ENCODE measurements at places on chromosomes 2 and 18. TPM values are rescaled to one million over a fixed set of nuclear protein-coding genes. Genes with fewer than 3 reads are reported as not detected.

- H3K4me3 ChIP-seq, result no peak overlapping the region
- no peak overlapping the region for H3K27ac ChIP-seq
- H3K27me3 ChIP-seq, result no peaks in the 10 kb centered on the region
These were observed 53.4 kb upstream of the SETBP1 start for GRCh38 chr18:44627280-44627679.

- DNase-seq, result no peak
- no peaks in the 10 kb centered on the region for H3K36me3 ChIP-seq
- no peaks in the 10 kb centered on the region for H3K27me3 ChIP-seq
- H3K4me1 ChIP-seq, result no peaks in the 10 kb centered on the region
- no peak overlapping the region for H3K4me3 ChIP-seq
- H3K27ac ChIP-seq, result no peak overlapping the region
These were observed 112.5 kb downstream of the AP1S3 start for GRCh38 chr2:223724861-223725260.

DNA sequence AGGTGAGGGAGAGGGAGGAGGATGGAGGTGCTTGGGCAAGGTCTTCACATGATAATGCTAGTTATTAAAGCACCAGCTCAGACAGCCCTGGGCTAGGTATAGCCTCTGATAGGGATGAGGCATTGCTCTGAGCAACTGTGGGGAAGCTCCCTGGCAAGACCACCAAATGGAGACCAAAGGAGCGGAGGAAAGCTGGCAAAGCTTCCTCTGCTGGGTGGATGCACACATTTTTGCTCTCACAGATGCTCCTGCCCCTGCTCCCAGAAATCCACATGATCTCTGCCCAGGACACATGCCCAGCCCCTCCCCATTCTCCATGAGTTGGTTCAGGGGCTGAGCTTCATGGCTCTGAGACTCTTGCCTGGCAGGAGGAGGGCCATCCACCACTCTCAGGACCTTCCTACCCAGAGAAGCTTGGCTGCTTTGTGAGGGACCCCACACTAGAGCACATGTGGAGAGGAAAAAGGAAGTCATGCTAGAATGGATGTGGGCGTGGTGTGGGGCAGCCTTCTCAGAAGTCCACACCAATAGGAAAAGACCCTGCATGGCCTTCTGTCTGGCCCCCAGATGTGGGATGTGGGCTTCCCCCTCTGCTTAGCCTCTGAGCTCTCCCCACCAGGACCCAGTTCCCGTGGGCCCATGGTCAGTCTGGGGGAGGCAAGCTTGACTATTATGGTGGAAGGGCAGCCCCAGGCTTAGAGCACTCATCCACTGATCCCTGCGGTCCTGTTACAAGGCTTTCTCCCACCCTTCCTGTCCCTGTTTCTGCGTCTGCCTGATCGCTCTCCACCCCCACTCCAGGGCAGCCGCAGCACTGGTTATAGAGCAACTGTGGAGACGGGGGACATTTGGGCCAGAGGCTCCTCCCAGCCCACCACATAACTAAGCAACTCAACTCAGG lies 10.5 kb upstream of the CYP26B1 start:
- DNase-seq, result no peak
- no peaks in the 10 kb centered on the region for H3K4me1 ChIP-seq
- no peak overlapping the region for H3K27ac ChIP-seq

GRCh38 chr2:118954297-118955060 lies 12.5 kb downstream of the MARCO start:
- no peak overlapping the region for H3K4me3 ChIP-seq
- no peak for DNase-seq
- no peaks in the 10 kb centered on the region for H3K4me1 ChIP-seq
- H3K27me3 ChIP-seq, result no peaks in the 10 kb centered on the region

DNA sequence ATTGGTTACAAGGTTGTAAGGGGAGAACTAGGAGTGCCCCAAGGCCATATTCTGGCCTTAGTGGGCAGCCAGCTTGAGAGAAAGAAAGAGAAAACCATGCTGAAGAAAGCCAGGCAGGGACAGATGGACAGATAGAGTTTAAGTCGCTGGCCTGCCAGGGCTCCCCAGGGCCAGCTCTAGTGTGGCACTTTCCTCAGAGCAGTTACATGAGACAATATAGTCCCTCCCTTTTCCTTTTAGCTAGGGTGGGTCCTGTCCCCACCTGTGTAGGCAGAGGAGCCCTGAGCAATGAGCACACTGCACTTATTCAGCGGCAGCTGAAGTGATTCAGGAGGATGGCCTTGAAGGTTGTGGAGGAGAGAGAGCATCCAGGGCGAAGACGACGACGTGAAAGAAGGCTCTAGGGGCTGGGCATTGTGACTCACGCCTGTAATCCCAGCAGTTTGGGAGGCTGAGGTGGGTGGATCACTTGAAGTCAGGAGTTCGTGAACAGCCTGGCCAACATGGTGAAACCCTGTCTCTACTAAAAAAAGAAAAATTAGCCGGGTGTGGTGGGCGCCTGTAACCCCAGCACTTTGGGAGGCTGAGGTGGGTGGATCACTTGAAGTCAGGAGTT lies 152.0 kb upstream of the SLC1A4 start:
- peaks cover 6% of the 10 kb centered on the region for H3K4me1 ChIP-seq
- H3K27ac ChIP-seq, result no peak overlapping the region
- H3K36me3 ChIP-seq, result no peaks in the 10 kb centered on the region
- no peaks in the 10 kb centered on the region for H3K27me3 ChIP-seq

DNA sequence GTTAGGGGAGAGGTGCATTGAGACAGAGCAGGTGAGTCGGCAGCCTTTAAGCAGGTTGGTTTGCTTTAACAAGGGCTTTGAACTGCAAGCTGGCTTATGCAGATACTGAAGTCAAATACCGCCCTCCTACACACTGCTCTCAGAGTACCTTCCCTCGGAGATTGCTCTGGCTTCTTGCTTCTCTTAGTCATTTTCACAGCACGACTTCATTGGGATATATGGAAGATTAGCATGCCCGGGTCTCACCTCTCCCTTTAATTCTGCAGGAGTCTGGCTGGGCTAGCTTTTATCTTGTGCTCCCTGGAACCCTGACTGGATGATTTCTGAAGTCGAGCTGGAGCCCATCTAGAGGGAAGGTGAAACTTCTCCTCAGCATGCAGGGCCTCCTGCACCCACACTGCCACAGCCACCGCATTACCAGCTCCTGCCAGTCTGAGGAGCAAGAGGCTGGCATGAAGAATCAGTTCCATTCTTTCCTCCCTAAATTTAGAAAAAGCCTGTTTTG lies 395.5 kb upstream of the HNRNPA3 start:
- no peak overlapping the region for H3K4me3 ChIP-seq
- H3K4me1 ChIP-seq, result peaks cover 9% of the 10 kb centered on the region
- no peak overlapping the region for H3K27ac ChIP-seq
- no peak for DNase-seq
- no peaks in the 10 kb centered on the region for H3K27me3 ChIP-seq

- H3K27ac ChIP-seq, result no peak overlapping the region
- H3K36me3 ChIP-seq, result no peaks in the 10 kb centered on the region
- peaks cover 13% of the 10 kb centered on the region for H3K4me1 ChIP-seq
- no peaks in the 10 kb centered on the region for H3K27me3 ChIP-seq
- H3K4me3 ChIP-seq, result no peak overlapping the region
These were observed 168.2 kb downstream of the MCFD2 start for GRCh38 chr2:46747297-46747818.

DNA sequence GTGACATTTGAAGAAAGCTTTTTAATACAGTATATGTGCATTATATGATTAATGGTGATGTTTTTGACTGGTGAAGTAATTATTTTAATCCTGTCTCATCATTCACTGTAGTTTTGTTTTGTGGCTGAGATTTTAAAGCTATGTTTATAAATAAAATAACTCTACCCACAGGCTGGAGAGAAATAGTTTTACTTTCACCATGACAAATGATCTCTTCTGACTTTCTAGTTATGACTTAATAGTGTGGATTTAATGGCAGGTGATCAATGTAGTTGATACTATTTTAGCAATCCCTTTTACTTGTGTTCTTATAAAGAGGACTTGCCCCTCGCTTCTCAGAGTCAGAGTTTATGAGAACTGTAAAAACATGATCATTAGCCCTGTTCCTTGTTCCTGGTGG lies 289.5 kb upstream of the SIX3 start:
- no peaks in the 10 kb centered on the region for H3K4me1 ChIP-seq
- no peak overlapping the region for H3K27ac ChIP-seq
- no peaks in the 10 kb centered on the region for H3K36me3 ChIP-seq
- DNase-seq, result no peak
- H3K4me3 ChIP-seq, result no peak overlapping the region

GRCh38 chr18:77140439-77141109 lies 8.0 kb upstream of the MBP start:
- H3K4me3 ChIP-seq, result no peak overlapping the region
- no peaks in the 10 kb centered on the region for H3K4me1 ChIP-seq
- no peak overlapping the region for H3K27ac ChIP-seq
- no peaks in the 10 kb centered on the region for H3K36me3 ChIP-seq
- no peaks in the 10 kb centered on the region for H3K27me3 ChIP-seq
- no peak for DNase-seq

DNA sequence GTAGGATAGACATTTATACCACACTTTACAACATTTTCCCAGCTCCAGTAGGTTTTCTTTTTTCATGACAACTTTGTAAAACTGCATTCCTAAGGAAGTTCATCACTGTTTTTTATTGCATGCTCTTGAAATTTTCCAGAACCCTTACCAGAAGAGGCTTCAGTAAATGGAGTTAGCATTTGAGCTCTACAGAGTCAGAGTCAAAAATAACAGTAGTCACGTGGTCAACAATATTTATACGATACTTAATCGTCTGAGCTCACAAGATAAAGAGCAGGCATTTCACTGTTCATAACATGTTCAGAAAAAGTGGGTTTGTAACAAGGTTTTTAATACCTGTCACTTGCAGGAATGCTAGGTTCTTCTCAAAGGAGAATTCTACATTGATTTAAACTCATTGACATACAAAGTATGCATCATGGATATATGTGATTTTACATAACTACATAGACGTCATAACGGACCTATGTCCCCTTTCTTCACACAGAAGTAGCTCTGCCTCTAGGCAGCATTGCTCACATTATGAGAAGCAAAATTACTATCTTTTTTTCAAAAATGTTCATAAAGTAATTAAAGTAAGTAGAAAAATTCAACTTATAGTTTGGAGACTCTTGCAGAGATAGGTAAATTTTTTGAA lies 187.0 kb upstream of the COL3A1 start:
- no peaks in the 10 kb centered on the region for H3K27me3 ChIP-seq
- no peaks in the 10 kb centered on the region for H3K4me1 ChIP-seq
- DNase-seq, result no peak
- no peak overlapping the region for H3K4me3 ChIP-seq
- no peak overlapping the region for H3K27ac ChIP-seq

DNA sequence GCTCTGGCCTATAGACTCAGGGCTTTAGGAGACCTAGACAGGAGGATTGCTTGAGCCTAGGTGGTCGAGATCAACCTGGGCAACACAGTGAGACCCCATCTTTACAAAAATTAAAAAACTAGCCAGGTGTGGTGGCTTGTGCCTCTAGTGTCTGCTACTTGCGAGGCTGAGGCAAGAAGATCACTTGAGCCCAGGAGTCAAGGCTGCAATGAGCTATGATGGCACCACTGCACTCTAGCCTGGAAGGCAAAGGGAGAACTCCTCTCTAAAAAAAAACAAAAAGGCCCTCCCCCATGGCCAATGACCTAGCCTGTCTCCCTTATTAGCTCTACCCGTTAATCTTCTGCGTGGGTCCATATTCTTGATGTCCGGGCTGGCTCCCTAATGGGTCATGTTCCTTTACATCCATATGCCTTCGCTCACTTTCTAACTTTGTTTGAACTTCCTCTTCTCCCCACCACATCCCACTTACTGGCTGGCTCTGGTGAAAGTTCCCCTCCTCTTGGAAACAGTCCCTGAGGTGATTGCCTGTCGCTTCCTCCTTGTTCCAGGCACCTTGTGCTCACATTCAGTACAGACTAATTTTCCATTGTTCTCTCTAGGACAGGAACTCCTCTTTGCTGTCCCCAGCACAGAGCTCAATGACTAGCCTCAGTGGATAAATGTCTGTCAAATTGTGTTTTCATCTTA lies 103.0 kb downstream of the AFF3 start:
- H3K4me3 ChIP-seq, result no peak overlapping the region
- H3K27me3 ChIP-seq, result no peaks in the 10 kb centered on the region
- no peak for DNase-seq
- H3K36me3 ChIP-seq, result no peaks in the 10 kb centered on the region
- H3K27ac ChIP-seq, result no peak overlapping the region
- H3K4me1 ChIP-seq, result peaks cover 2% of the 10 kb centered on the region

DNA sequence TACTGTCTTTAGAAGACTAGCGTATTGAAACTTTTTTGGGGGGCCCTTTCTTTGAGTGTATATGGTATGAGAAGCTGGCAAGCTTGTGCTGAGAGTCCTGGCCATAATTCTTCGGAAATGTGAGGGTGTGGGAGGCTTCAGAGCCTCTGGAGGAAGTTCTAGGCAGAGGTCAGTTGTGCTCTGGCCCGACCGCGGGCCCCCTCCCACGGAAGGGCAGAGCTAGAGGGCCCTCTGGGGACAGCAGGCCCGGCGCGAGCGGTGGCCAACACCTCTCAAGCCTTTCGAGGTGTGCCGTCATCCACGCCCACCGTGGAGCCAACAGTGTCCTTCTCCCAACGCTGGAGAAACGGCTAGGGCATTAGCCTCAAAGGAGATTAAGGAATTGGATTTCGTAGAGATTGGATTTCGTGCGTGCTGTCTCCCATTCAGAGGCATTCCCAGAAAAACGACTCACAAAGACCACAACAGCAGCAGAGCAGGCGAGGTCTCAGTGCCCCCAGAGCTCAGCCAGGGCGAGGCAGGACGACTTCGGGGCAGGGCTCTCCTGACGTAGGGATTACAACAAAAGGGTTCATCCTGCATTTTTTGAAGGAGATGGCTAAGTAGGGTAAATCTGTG lies 2.2 kb upstream of the MTCL1 start:
- H3K4me1 ChIP-seq, result peaks cover 4% of the 10 kb centered on the region
- no peak overlapping the region for H3K27ac ChIP-seq
- DNase-seq, result no peak
- no peaks in the 10 kb centered on the region for H3K27me3 ChIP-seq
- no peak overlapping the region for H3K4me3 ChIP-seq
- H3K36me3 ChIP-seq, result no peaks in the 10 kb centered on the region

GRCh38 chr2:12381543-12382325 lies 335.0 kb upstream of the TRIB2 start:
- DNase-seq, result no peak
- no peak overlapping the region for H3K4me3 ChIP-seq
- H3K36me3 ChIP-seq, result no peaks in the 10 kb centered on the region
- peaks cover 3% of the 10 kb centered on the region for H3K4me1 ChIP-seq

The TMEM163 gene
- total RNA-seq, result 1.9 TPM

The ANKRD36B gene
- 38.6 TPM for total RNA-seq

The ALPP gene
- total RNA-seq, result not detected

The GNAL gene
- 4.2 TPM for total RNA-seq

Data from ovary (tissue), 10 donors.